ENCODE measurements at places on chromosomes 11 and 22.
A peak's percentile ranks its signal among the peaks of the same experiment; 100 is the strongest.

GRCh38 chr11:78853521-78853920 is 278.9 kb upstream of the NARS2 start:
- no peak for DNase-seq

DNA sequence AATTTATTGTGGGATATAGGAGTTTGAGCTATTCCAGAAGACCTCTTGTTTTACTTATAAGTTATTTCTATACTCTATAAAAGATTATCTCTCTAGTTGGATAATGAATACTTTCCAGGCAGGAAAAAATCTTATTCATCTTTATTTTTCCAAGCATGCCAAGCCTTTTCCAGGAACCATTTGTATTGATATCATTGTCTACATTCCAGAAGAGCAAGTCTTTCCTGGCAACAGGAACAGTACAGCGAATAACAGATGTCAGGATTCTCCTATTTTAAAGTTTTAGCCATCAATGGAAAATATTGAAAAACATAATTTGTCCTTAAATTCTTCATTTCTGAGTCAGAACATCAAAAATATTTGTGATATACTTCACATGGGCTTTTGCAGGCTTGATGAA is 5.2 kb upstream of the NXPE1 start:
- no peak for DNase-seq

DNA sequence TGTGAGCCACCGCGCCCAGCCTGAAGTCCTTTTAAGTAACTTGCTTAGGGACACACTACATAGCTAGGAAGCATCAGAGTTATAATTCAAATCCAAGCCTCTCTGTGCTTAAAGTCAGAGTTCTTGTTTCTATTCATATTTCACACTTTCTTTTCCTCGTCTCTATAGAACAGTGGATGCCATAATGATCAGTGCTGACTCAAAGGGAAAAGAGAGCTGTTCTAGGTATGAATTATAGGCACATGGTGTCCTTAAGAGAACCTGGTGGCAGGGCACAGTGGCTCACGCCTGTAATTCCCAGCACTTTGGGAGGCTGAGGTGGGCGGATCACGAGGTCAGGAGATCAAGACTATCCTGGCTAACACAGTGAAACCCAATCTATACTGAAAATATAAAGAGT is 400.2 kb upstream of the DDI1 start:
- no peak for DNase-seq

DNA sequence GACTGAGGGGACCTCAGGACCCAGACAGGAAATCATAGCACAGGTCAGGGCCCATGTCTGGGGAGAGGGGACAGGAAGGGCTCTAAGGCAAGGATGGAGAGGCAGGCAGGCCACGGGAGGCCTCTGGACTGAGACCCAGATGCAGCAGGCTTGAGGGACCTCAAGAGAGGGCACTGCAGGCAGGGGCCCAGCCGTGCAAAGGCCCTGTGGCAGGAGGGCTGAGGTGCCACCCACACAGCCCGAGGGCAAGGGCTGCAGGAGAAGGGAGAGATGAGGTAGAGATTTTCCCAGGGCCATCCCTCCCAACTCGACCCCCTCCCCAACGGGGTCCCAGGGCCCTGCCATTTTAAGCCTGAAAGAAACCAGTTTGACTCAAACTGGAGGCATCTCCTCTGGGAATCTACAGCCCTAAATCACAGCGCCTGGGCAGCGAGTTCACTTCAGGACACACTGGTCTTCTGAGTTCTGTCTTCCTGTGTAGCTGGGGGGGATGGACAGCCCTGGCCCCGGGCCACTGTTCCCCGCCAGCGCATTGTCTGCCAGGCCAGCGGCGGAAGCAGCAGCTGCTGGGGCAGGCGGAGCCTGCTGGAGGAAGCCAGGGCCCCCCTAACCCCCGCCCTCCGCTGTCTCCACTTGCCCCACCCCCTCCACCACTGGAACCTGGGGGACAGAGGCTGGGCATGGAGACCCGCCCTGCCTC is 20.3 kb upstream of the WNT7B start:
- no peak for DNase-seq

GRCh38 chr11:69538854-69539253 is 57.4 kb downstream of the LINC01488 start:
- DNase-seq = peak; percentile 52

GRCh38 chr11:74679513-74679865 is 51.7 kb downstream of the CHRDL2 start:
- peak; percentile 30 for DNase-seq

DNA sequence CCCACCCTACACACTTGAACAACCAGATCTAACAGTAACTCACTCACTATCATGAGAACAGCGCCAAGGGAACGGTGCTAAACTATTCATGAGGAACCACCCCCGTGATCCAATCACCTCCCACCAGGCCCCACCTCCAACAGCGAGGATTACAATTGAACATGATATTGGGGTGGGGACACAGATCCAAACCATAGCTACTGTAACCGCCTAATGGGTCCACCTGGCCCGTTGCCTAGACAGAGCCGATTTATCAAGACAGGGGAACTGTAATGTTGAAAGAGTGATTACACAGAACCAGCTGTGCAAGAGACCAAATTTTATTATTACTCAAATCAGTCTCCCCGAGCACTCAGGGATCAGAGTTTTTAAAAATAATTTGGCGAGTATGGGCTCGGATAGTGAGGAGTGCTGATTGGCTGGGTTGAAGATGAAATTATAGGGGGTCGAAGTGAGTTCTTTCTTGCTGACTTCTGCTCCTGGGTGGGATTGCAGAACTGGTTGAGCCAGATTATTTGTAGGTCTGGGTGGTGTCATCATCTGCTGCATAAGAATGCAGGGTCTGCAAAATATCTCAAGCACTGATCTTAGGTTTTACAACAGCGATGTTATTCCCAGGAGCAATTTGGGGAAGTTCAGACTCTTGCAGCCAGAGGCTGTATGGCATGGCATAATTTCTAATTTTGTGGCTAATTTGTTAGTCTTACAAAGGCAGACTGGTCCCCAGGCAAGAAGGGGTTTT is 17.9 kb upstream of the ZC3H12C start:
- no peak for DNase-seq

DNA sequence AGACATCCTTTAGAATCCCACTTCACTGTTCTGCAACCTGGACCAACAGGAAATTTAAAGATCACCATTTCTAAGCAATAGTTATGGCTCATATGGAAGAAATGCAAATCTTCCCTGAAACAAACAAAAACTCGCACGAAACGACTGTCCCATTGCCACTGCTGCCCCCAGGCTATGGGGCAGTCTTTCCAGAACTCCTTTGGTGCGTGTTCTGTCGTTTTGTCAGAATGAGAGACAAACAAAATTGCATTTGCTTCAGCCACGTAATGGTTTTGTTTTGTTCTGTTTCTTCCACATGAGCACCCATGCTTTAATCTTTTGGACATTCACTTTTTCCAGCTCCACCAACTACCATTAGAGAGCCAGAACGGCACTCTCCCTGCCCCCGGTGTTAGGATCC is 10.8 kb upstream of the FBLN1 start:
- DNase-seq = no peak

- no peak for DNase-seq
Observed at GRCh38 chr22:35850831-35851230, 133.2 kb downstream of the APOL5 start.

GRCh38 chr11:103888541-103888951 is 147.9 kb upstream of the DDI1 start:
- no peak for DNase-seq

GRCh38 chr11:17544181-17544622 is at the start of gene USH1C:
TSS of gene USH1C (minus strand) at chr11:17544416. CDS start at chr11:17544307, 109 bp downstream.
- peak; percentile 64 for DNase-seq
